ENCODE measurements at places on chromosomes 2 and 18. TPM values are rescaled to one million over a fixed set of nuclear protein-coding genes. Genes with fewer than 3 reads are reported as not detected.

Gene MARCO
- not detected for polyA plus RNA-seq

Gene TMEM18
- polyA plus RNA-seq: 59.7 TPM

Gene NETO1
- polyA plus RNA-seq: 0.50 TPM

Gene EVX2
- polyA plus RNA-seq: not detected

Gene NTSR2
- not detected for polyA plus RNA-seq

Gene PARD6G
- polyA plus RNA-seq: 30.2 TPM

Gene TEKT4
- polyA plus RNA-seq: 0.11 TPM

Gene DHRS9
- polyA plus RNA-seq: 0.93 TPM

Gene GALR1
- 0.06 TPM for polyA plus RNA-seq

Gene MARCHF4
- 0.11 TPM for polyA plus RNA-seq

Gene FAM110C
- polyA plus RNA-seq: 10.6 TPM

Gene MOGAT1
- not detected for polyA plus RNA-seq

Gene NDUFB3
- polyA plus RNA-seq: 137 TPM

Gene GCG
- not detected for polyA plus RNA-seq

Gene ZNF532
- 86.6 TPM for polyA plus RNA-seq

Gene CAPN10
- 18.1 TPM for polyA plus RNA-seq

Gene C2orf81
- 4.4 TPM for polyA plus RNA-seq

Gene SRD5A2
- 0.04 TPM for polyA plus RNA-seq

Gene SLC38A11
- polyA plus RNA-seq: 15.0 TPM

Gene ARHGEF4
- polyA plus RNA-seq: 7.5 TPM

Gene SF3B6
- polyA plus RNA-seq: 176 TPM

Gene CRYGC
- polyA plus RNA-seq: not detected

Gene ARHGAP25
- polyA plus RNA-seq: 8.5 TPM

Measured in right renal cortex interstitium (tissue), 3 donors.